ENCODE measurements at places on chromosomes 2 and 18. TPM values are rescaled to one million over a fixed set of nuclear protein-coding genes. Genes with fewer than 3 reads are reported as not detected.

DNA sequence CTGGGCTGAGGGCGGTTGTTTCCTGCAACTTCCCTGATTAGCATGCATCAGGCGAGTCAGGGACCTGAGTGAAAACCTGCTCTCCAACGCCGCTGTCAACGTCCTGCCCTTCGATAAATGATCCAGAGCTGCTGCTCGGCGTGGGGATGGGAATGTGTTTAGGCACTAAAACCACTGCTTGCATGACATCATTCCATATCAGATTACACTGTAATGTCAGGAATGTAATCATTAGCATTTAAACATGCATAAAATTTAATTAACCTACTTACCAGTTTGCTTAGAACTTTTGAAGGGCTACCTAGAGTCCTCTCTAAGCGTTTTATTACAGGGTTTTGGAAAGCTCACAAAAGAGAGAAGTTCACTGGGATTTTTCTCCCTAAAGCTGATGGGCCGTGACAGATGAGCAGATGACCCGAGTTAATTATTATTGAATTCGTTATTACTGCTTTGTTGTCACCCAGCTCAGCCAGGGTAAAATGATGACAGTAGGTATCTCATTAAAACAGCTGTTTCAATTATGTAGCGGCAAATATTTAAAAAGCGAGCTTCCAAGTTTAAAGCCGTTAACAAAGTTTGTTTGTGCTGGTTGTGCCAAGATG, 685.6 kb upstream of the SALL3 start:
- peak; percentile 84 for DNase-seq

- DNase-seq, result peak; percentile 97
These were observed 253.8 kb upstream of the LYPD1 start for GRCh38 chr2:132923787-132924186.

DNA sequence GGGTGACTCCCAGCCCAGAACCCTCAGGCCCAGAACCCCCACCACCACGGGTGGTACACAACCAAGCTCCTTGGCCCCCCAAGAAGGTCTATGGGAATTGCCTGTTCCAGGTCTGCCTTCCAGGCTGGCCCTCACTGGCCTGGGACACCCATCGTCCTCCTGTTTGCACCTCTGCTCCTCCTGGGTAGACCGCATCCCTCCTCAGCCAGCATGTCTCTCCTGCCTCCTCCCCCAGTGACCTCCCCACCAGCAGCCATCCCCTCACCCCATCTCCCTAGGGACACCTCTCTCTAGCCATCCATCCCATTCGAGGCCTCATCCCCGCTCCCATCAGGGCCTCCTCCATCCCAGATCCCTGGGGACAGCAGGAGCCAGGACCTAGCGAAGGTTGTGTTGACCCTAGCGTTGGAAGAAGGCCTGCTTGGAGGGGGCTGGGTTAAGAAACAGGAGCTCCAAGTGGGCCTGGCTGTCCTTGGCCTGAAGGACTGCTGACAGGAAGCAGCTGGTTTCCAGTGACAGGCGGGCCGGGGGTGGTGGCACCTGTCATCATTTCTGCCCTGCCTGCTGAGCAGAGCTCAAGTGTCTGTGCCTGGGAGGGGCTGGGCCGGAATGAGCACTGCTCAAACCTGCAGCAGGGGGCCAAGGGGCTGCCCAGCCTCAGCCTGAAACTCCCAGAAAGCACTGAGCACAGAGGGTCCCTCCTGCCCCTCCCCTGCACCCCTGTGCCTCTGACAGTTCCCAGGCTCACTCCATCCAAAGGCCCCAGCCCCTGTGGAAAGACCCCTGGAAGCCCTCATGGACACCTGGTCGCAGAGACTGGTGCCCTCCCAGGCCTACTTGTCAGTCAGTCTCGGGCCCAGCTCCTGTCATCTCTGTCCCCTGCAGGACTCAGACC, 96.0 kb upstream of the OTOS start:
- DNase-seq, result peak; percentile 64

GRCh38 chr2:25168256-25169072, at the start of gene POMC:
POMC (minus strand) TSS chr2:25168580; CDS start chr2:25164772, 3,808 bp downstream.
- DNase-seq, result peak; percentile 63

DNA sequence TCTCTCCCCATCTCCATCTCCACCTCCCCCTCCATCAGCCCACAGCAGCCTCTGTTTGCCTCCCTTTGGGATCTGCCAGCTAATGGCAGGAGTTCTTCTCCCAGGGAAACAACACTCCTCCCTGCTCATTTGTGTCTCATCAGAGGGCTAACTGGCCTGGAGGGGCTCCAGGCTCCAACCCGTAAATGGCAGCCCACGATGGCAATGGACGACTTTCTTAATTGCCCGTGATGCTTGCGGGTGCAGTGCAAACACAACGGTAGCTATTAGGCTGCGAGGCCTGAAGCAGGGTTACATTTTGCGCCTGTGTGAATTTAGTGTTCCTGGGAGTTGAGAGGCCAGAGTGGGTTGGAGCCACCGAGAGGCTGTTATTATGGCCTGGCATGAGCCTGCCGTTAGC, 285.1 kb downstream of the TNS1 start:
- no peak for DNase-seq

DNA sequence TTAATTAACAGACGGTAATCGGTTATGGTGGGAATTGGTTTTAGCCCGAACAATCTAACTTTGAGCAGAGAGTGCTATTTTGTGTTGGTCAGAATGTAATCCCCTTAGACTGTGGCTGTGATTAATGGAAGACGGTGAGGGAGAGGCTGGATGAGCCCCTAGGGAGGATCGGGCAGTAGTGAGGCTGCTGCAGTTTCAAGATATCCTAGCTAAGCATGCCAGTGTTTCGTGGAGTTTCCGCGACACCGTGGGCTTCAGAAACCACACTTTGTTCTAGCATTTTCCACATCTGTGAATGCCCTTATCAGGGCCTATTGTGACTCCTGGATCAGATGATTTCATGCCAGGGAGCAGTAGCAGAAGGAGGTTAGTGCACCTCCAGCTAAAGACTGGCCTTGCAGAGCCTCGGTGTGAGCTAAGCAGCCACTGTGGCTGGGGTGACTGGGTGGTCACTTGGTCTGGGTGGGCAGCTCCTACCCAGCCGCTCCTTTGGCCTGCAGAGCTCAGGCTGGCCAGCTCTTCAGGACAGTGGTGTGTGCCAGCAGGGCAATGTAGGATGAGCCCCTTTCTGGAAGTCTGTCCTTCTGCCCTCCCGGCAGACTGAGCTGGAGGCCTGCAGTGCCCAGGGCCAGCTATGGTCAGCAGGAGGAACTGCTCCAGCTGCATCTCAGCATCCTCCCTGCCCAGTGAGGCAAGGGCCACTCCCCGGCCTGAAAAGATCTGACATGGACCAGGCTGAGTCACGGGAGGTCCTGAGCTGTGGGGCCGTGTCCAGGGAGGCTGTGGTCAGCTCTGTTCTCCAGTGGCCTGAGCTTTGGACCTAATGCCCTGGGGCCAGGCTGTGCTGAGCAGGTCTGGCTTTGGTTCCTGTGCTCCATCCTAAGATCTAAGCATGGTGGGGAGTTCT, 142.6 kb upstream of the GPC1 start:
- DNase-seq, result no peak

Gene LRRC30
- not detected for total RNA-seq

Gene SLC9A4
- not detected for total RNA-seq
